ENCODE measurements at places on chromosomes 2 and 18. TPM values are rescaled to one million over a fixed set of nuclear protein-coding genes. Genes with fewer than 3 reads are reported as not detected.

Gene MARCO
- not detected for total RNA-seq

Gene NOSTRIN
- total RNA-seq: not detected

- DNase-seq: no peak
Measured at GRCh38 chr18:77057006-77057395, 75.6 kb downstream of the MBP start.

DNA sequence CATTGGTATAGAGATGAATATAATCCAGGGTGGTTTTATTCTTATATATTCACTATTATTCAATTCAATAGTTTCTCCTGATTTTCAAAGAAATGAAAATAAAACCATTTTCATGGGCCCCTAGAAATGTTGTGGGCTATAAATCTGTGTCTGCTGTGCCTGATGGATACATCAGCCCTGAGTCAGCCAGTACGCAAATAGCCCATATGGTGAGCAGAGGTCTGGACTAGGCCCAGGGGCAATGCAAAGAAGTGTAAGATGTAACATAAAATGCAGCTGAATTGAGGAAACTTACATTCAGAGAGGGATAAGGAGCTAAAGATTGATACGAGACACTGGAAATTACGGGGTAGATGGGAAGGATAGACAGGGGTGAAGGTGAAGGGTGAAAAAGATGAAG, 122.5 kb downstream of the MAIP1 start:
- DNase-seq: no peak

- no peak for DNase-seq
Measured at GRCh38 chr18:76983613-76984051, 149.0 kb downstream of the MBP start.

DNA sequence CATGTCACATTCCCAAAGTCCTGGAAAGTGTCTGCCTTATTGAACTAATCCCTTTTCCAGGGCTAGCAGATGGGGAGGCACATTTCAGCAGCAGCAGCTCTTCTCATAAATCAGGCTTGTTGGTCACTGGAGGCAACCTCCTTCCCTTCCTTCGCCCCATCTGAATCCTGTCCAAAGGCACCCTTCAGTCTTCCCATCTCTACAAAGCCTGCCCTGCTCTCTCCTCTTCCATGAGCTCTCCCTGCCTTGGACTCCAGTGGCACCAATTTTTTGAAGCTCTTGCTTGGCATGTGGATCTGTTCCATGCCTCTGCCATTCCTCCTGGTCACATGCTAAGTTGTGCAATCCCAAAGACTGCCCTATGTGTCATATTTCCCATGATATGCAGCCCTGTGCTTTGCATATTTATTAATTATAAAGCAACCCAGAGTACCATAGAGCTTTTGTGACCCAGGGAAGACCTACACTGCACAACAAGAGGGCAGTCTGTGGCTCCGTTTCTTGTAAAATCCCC, 70.3 kb downstream of the ANTXR1 start:
- peak; percentile 40 for DNase-seq

DNA sequence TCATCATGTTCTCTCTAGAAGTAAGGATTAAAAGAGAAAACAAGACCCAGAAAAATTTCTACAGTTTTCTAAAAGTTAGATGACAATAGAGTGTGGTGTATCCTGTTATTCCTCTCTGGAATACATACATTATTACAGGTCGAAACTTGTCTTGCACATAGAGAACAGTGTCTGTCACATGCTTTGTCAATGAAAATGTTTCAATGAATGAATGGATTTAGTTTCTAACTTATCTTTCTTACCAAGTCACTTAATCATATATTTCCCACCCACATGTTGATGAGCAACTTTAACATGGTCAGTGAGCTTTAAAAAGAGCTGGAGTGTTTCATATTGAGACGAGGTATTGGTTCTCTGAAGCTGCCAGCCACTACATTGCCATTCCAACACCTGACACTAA, 4.3 kb downstream of the DSG4 start:
- no peak for DNase-seq

DNA sequence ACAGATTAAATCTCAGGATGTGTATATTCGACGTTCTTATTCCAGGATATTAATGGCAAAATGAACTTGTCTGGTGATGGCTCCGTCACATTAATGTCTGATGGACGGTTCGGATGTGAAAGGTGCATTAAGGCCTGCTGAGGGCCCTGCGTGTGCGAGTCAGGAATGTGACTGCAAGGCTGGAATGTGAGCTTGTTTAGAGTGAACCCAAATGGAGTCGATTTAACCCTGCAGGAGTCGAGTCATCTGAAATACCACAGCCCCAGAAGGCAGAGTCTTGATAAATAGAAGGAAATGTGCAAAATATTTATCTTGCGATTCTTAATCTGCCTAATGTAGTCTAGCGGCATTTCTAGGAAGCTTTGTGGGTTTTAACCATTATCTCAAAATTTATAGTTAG, 44.3 kb downstream of the RDH14 start:
- no peak for DNase-seq

- no peak for DNase-seq
Measured at GRCh38 chr2:104701411-104701911, 152.5 kb upstream of the POU3F3 start.

GRCh38 chr2:236949089-236949905, 136.4 kb upstream of the COPS8 start:
- DNase-seq: no peak

GRCh38 chr18:25630682-25631081, 278.7 kb upstream of the ZNF521 start:
- no peak for DNase-seq

DNA sequence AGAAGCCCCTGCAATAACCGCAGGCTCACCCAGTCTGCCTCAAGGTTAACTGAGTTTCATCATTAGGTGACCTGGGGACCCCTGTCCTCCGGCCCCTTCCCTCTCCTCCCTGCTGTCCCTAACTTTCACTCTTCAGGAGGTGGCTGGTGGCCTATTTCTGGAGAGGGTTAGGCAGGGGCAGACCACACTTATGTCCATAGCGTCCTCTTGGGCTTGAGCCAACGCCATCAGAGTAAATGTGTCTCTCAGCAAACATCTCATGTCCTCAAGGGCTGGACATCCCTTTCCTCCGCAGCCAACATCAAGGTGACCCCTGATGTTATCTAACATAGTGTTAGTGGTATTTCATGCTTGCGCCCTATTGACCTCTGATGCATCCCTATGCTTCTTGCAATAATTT, 114.8 kb downstream of the BCL11A start:
- DNase-seq: no peak

DNA sequence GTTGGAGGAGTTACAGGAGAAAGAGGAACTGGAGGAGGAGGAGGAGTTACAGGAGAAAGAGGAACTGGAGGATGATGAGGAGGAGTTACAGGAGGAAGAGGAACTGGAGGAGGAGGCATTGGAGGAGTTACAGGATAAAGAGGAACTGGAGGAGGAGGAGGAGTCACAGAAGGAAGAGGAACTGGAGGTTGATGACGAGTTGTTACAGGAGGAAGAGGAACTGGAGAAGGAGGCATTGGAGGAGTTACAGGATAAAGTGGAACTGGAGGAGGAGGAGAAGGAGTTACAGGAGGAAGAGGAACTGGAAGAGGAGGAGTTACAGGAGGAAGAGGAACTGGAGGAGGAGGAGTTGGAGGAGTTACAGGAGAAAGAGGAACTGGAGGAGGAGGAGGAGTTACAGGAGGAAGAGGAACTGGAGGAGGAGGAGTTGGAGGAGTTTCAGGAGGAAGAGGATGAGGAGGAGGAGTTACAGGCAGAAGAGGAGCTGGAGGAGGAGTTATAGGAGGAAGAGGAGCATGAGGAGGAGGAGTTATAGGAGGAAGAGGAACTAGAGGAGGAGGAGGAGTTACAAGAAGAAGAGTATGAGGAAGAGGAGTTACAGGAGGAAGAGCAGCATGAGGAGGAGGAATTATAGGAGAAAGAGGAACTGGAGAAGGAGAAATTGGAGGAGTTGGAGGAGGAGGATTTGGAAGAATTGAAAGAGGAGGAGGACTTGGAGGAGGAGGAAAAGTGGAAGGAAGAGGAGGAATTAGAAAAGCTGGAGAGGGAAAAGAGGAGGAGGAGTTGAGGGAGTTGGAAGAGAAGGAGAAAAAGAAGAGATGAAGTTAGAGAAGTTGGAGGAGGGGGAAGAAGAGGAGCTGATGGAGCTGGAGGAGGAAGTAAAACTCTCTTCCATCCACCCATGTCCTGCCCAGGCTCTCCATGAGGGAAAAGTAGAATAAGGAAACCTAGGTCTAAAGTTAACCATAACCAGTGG, 37.2 kb downstream of the CLASP1 start:
- no peak for DNase-seq
